ENCODE measurements at places on chromosomes 1 and 21.

DNA sequence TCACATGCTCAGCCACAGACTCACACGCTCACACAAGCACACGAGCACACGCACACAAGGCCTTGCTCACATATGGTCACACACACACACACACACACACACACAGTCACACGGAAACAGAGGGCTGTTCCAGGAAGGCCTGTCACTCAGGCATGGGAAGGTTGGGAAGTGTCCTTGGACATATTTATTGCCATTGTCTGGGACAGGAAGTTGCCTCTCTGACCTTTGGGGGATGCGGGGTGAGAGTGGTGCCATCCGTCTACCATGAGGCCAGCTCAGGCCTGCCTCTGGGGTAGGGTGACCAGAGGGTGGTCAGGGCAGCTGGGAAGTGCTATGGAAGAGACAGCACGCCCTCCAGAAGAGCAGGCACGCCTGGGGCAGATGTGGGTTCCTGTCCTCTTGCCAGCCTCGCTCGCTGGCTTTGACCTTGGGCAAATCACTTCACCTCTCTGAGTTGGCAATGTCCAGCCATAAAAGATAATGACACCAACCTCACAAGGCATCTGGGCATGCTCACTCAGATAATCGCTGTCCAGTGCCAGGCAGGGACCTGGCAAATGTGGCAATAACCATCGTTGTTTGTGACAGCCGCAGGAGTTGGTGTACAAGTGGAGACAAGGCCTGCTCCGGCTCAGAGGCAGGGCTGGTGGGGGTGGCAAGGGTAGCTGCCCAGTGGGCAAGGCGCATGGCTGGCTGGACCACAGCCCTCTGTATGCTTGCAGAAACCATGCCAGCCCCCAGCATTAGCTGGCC lies 8.0 kb upstream of the GUCA2A start:
- no peak for DNase-seq

DNA sequence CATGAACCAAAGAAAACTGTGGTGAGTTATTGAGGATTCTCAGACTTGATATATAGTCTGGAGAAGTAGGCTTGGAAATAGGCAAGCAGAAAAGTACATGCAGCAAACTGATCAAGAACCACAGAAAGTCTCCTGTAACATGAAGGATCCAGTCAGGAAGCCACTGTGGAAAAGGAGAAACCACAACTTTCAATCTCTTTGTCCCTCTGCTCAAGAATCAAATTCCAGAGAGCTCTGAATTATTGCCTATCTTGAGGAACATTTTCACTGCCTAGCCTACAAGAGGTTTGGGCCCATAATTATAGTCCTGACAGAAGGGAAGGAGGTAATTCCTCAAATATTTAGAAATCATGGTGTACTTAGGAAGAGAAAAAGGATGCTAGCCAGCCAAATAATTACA lies 43.0 kb upstream of the ADAMTS1 start:
- DNase-seq: no peak

- no peak for DNase-seq
These were observed 26.1 kb downstream of the ETS2 start for GRCh38 chr21:38831526-38832467.

DNA sequence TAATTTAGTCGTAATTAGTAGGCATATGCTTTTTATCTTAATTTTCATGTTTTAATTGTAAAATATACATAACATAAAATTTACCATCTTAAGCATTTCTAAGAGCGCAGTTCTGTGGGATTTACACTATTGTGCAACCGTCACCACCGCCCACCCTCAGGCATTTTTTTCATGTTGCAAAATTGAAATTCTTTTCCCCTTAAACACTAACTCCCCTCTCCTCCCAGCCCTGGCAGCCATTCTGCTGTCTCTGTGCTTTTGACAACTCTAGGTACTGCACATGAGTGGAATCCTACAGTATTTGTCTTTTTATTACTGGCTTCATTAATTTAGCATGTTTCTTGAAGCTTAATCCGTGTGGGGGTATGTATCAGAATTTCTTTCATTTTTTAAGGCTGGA lies 7.8 kb downstream of the PIK3CD start:
- no peak for DNase-seq

DNA sequence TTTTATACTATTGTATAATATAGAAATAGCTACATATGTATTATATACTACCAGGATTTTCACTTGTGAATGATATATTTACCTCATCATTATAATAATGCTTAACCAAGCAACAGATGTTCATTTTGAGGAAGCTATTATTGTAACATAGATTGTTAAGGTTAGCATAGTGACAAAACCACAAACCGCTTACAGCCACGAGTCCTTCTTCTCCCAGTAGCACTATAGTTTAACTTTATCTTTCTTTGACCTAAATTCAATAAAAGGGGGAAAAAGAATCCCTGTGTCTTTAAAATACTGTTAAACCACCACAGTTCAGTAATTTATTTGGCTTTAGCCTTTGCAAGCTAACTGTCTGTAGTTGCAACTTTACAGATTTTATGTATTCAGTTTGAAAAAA lies 1039.4 kb upstream of the B3GALT2 start:
- DNase-seq: no peak

GRCh38 chr1:198612471-198613260 lies 26.2 kb upstream of the PTPRC start:
- DNase-seq: no peak

GRCh38 chr1:170790651-170791071 lies 126.7 kb downstream of the PRRX1 start:
- DNase-seq: no peak

DNA sequence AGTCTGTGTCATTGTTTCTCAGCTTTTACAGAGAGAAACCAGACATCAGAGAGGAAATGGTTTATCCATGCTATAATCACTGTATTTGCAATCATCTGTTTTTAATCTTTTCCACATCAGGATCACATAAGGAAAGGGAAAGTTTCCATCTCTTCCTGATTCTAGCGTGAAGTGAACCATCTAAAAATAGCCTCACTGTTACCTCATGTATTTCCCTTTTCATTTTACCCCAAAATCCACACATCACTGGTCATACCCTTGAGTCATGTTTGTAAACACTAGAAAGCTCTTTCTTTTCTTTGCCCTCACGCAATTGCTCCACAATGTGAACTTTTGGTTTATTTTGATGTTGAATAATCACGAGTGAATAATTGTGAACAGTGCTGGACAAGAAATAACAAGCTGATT lies 146.0 kb downstream of the PLA2G4A start:
- DNase-seq: no peak

DNA sequence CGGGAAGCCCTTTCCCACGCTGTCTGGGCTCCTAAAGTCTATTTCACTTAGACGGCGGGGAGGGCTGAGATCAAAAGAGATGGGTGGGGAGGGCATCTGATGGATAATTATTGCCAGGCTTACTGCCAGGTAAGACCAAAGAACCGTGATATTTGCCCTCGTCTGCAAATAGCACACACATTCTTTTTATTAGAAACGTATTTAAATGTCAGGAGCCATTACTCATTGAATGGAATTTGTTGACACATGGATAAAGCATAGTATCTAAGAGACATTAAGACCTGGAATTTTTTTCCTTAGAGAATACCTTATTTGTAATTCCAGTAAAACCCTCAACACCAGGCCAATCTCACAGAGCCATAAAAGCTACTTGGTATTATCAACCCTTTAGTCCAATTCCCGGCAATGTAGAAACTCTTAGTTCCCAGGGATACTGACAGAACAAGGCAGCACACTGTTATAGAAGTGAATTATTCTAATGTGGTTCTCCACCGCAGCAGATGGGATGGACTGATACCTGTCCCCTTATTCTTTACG lies 10.6 kb downstream of the URB1 start:
- peak; percentile 72 for DNase-seq

- no peak for DNase-seq
These were observed 67.0 kb downstream of the LMX1A start for GRCh38 chr1:165289556-165289955.

- DNase-seq: peak; percentile 91
These were observed 85.6 kb upstream of the ZRANB2 start for GRCh38 chr1:71166178-71167173.

DNA sequence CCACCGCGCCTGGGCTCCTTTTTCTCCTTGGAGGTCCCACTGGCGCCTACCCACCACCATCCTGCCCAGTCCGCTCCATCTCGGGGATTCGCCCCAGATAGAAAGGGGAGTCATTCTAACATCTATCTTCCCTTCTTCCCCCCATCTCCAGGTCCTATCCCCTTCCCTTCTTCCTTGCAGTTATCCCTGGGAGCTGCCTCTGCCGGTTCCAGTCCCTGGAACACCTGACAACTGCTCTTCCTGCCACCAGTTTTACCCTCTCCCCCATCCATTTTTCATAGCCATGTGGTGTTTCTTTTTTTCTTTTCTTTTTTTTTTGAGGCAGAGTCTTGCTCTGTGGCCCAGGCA lies 12.0 kb upstream of the COL16A1 start:
- DNase-seq: peak; percentile 27

DNA sequence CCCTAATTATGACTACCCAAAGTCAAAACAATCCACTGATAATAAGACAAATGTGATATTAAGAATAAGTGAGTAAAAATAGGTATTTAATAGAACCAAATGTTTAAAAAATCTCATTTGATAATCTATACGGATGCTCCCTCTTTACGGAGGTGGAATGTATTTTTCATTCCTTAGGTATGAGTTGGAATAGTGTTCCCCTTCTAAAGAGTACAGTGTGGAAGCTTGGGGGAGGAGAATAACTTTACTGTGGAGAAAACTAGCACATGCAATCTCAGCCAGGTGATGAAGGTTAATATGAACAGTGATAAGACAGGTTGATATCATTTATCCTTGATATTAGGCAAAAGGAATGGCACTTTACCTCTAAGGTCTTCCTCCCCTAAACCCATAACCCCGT lies 74.6 kb downstream of the GPR88 start:
- no peak for DNase-seq
